ENCODE measurements at places on chromosomes 13 and 19.
A peak's percentile ranks its signal among the peaks of the same experiment; 100 is the strongest.

- DNase-seq = no peak
- H3K4me3 ChIP-seq = no peak overlapping the region
- no peak overlapping the region for H3K27ac ChIP-seq
- H3K36me3 ChIP-seq = no peaks in the 10 kb centered on the region
- H3K4me1 ChIP-seq = no peaks in the 10 kb centered on the region
Measured at GRCh38 chr13:36418022-36418805, 14.1 kb upstream of the CCNA1 start.

DNA sequence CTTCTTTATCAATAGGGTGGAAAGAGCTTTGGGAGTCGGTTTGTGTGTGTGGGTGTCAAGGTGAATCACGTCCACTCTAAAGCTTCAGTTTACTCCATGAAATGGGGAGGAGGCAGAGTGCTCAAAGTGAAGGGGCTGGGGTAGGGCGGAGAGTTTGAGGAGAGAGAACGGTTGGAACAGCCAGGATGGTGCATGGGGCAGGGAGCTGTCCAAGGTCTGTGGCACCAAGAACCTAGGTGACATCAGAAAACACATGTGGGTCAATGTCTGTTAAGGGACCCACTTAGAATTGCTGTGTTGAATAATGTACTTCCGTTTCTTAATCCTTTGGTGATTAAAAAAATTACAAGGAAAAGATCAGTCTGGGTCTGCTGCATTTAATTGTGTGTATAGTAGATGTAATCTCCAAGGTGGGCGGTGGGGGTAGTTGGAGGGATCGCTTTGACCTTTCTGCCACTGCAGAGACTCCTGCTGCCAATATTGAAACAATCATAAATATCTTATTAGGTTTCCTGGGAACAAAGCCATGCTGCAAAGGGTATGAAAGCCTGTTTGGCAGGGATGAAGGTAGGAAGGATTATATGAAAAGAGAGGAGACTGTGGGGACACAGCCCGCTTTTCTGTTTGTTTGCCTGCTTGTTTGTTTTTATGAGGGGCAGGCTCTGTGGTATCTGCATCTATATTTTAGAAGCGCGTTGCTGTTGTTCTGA is 122.3 kb downstream of the ATP8A2 start:
- no peak for DNase-seq
- H3K36me3 ChIP-seq = no peaks in the 10 kb centered on the region
- no peak overlapping the region for H3K4me3 ChIP-seq
- no peaks in the 10 kb centered on the region for H3K4me1 ChIP-seq

DNA sequence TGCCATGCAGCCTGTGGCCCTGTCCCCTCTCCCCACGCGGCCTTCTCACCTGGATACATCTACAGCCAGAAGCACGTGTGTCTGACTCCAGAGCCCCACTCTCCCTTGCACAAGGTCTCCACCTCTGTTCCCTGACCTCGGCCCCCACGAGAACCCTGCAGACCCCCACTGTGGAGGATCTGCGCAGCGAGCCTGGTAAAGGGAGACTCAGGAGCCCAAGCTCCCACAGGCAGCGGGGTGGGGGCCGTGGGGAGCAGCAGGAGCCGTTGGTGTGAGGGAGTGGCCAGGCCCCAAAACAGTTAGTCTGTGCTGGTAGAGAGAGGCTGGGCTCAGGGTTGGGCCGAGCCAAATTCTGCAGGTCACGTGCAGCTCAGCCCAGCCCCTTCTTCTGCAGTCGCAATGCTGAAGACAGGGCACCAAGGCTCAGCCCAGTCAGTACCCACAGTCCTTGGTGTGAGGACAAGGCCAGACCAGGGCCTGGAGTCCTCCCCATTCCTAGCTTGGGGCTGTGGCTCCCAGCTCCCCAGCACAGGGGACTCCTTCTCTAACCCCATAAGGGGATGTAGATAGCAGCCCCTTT is 28.7 kb upstream of the SLC7A10 start:
- H3K4me3 ChIP-seq = no peak overlapping the region
- DNase-seq = no peak
- H3K36me3 ChIP-seq = no peaks in the 10 kb centered on the region
- no peaks in the 10 kb centered on the region for H3K27me3 ChIP-seq
- no peak overlapping the region for H3K27ac ChIP-seq

DNA sequence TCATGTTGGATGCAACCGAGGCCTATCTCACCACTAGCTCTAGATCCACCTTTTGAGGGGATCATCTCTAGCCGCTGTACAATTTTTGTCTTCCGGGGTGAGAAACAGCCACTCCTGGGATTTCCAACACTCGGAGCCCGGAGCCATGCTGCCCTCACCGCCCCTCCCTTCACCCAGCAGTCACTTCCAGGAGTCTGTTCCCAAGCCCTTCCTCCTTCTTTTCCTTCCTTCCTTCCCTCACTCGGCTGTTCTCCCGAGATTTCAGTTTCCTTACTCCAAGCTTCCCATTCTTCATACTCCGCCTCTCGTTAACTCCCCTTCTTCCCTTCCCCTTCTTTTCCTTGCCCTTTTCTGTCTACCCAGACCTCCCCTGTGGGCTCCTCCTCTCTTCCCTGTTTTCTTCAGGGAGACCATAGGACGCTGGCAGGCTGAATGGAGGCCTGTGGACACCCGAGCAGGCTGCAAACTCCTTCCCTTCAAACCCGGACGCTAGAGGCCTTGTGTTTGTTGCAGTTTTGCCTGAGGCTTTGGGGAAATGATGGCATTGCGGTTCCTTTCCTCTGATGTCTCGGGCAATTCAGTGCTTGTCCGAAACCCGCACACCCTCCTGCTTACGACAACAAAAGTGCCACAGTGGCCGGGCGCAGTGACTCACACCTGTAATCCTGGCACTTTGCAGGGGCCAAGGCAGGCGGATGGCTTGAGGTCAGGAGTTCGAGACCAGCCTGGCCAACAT is 96.0 kb downstream of the CAB39L start:
- H3K27me3 ChIP-seq = no peaks in the 10 kb centered on the region
- no peak overlapping the region for H3K27ac ChIP-seq
- no peaks in the 10 kb centered on the region for H3K36me3 ChIP-seq
- no peak for DNase-seq
- no peak overlapping the region for H3K4me3 ChIP-seq
- peaks cover 2% of the 10 kb centered on the region for H3K4me1 ChIP-seq

GRCh38 chr19:4970558-4971423 is 1.9 kb downstream of the KDM4B start:
- H3K27me3 ChIP-seq = no peaks in the 10 kb centered on the region
- no peaks in the 10 kb centered on the region for H3K36me3 ChIP-seq
- H3K27ac ChIP-seq = no peak overlapping the region
- H3K4me1 ChIP-seq = peaks cover 4% of the 10 kb centered on the region
- DNase-seq = no peak
- peak overlapping the region; percentile 2 for H3K4me3 ChIP-seq

- H3K4me3 ChIP-seq = no peak overlapping the region
- no peaks in the 10 kb centered on the region for H3K27me3 ChIP-seq
- DNase-seq = no peak
Measured at GRCh38 chr13:66128692-66129269, 1101.4 kb downstream of the PCDH9 start.

DNA sequence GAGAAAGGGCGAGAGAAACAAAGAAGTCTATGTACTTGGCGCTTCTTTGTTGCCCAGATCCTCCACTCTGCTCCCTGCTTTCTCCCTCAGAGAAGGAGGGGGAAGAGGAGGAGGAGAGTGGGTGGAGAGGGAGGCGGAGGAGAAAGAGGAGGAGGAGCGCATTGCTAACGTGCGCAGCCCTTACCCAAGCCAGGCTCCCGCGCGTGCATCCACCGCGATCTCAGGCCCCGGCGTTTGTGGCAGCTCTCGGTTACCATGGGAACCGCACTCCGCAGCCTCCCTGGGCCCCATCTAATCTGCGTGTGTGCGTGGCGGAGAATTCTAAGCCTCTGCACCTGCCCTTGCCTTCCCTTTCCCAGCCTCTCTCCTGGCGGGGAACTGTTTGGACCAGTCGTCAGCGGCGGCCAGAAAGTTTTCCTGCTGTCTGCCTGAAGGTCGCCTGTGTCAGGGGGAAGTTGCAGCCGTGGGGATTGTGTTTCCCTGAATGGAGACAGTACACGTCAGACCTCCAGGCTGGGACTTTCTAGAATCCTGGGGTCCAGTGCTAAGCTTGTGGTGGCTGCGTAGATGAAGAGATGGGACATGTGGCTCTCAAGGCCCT is at the start of gene ERICH6B:
ERICH6B (minus strand) TSS at position 239 of the 601 bp plus-strand sequence. CDS start 18,734 bp downstream, outside the sequence.
- H3K4me3 ChIP-seq = peak within 1 kb of the TSS; percentile 13
- no peaks in the 10 kb centered on the region for H3K36me3 ChIP-seq
- H3K27me3 ChIP-seq = no peaks in the 10 kb centered on the region
- no peaks in the 10 kb centered on the region for H3K4me1 ChIP-seq

DNA sequence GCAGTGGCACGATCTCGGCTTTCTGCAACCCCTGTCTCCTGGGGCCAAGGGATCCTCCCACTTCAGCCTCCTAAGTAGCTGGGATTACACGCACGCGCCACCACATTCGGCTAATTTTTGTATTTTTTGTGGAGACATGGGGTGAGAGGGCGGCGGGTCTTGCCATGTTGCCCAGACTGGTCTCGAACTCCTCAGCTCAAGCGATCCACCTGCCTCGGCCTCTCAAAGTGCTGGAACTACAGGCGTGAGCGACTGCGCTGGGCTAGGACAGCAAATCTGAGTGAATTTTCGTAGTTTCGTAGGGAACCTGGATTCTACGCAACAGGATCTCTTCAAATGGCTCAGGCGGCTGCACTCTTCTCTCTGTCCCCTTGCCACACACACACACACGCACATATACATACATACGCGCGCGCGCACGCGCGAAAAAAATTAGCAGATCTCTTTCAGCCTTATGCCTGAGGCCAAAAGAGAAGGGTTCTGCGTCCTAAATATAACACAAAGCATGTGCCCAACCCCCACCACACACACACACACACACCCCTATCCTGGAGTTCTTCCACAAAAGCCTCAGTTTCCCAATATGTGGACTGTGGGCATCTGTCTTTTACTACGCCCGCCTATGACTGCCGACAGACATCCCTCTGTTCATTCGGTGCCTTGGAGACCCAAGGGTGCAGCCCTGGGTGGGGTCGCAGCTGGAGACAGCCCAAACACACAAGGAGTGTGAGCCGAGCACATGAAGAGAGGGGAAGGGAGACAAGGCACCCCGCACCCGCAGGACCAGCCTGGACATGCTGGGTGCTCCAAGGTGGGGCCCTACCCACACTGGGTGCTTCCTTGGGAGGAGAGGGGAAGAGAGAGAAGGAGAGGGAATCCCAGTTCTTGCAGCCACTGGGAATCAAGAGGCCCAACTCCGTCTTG is 616 bp downstream of the PINLYP start:
- H3K4me3 ChIP-seq = peak overlapping the region; percentile 7
- DNase-seq = no peak
- no peaks in the 10 kb centered on the region for H3K27me3 ChIP-seq
- no peaks in the 10 kb centered on the region for H3K36me3 ChIP-seq
- 0 out of 2 replicates have a peak, but pooled peaks cover 2% of the 10 kb centered on the region for H3K4me1 ChIP-seq

DNA sequence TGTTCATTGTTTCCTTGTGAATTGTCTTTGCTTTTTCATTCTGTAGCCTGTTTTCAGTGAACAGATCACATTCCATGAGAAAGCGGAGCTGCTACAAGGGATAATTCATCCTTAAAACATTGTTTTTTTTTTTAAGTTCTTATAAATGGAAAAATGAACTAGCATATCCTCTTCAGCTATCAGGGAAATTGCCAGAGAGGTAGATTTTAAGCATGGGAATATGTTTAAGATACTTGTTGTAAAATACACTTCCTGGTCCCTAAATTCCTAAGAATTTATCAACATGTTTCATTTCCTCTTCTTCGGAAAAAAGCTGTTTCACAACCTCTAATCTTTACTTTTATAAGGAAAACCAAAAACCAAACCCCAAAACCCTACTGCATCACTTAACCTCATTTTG is 238.0 kb downstream of the POSTN start:
- no peaks in the 10 kb centered on the region for H3K27me3 ChIP-seq
- DNase-seq = no peak
- no peak overlapping the region for H3K4me3 ChIP-seq
- no peaks in the 10 kb centered on the region for H3K36me3 ChIP-seq
- H3K4me1 ChIP-seq = no peaks in the 10 kb centered on the region

DNA sequence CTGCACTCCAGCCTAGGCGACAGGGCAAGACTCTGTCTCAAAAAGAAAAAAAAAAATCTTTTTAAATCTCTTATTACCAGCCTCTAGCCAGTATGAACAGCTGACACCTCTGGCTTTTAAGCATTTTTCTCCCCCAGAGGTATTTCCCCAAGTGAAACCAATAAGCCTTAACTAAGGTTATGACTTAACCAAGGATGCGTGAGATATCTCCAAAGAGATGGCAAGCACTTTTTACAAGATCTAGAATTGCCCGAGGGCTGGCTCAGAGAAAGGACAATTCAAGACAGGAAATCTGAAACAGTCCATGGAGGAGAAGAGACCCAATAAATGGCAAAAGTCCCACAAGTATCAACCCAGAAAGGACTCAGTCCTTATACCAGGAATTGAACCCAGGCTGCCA is 362.1 kb downstream of the FOXO1 start:
- H3K27ac ChIP-seq = no peak overlapping the region
- no peaks in the 10 kb centered on the region for H3K36me3 ChIP-seq
- H3K4me1 ChIP-seq = no peaks in the 10 kb centered on the region
- DNase-seq = no peak
- H3K4me3 ChIP-seq = no peak overlapping the region
- no peaks in the 10 kb centered on the region for H3K27me3 ChIP-seq

DNA sequence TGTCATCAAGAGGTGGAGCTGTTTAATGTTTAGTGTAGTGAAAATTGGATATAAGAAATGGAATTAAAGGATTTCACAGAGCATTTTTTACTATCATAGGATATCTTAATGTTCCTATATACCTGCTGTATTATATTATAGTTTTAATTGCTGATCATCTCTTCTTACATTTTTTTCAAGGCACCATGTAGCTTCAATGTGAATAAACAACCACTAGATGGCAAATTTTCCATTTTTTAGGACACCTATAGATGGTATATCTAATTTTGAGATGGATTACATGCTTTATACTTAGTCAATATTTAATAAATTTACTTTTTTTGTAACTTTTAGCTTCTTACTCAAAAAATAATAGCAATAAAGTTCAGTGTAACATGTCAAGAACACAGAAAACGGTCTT is 9.0 kb upstream of the ATXN8OS start:
- no peaks in the 10 kb centered on the region for H3K36me3 ChIP-seq
- no peaks in the 10 kb centered on the region for H3K27me3 ChIP-seq
- no peak overlapping the region for H3K4me3 ChIP-seq
- H3K27ac ChIP-seq = no peak overlapping the region
- DNase-seq = no peak
- no peaks in the 10 kb centered on the region for H3K4me1 ChIP-seq

- no peak for DNase-seq
- H3K36me3 ChIP-seq = no peaks in the 10 kb centered on the region
Measured at GRCh38 chr13:30113551-30113950, 193.8 kb downstream of the KATNAL1 start.

GRCh38 chr13:110407021-110407420 is 99.9 kb downstream of the COL4A2 start:
- no peak overlapping the region for H3K4me3 ChIP-seq
- H3K4me1 ChIP-seq = peaks cover 3% of the 10 kb centered on the region
- H3K27ac ChIP-seq = no peak overlapping the region
- no peaks in the 10 kb centered on the region for H3K36me3 ChIP-seq
- no peaks in the 10 kb centered on the region for H3K27me3 ChIP-seq

DNA sequence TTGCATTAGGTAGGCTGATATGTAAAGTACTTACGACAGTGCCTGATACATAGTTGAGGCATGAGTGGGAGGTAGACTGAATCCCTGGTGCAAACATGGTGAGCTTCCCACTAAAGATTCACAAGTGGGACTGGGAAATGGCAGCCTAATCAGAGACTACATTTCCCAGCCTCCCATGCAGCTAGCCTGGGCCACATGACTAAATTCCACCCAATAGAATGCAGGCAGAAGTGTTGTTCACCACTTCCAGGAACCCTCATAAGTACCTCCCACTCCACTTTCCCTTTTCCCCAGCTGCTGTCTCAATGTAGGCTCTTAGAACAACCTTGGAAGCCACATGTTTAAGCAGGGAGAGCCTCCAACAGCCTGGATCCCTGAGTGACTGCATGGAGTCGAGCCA is 104.9 kb downstream of the CACNA1A start:
- H3K27me3 ChIP-seq = no peaks in the 10 kb centered on the region
- H3K4me1 ChIP-seq = no peaks in the 10 kb centered on the region
- no peaks in the 10 kb centered on the region for H3K36me3 ChIP-seq
- peak; percentile 25 for DNase-seq
- no peak overlapping the region for H3K27ac ChIP-seq

Measured in iPS DF 6.9 (cell line).